ENCODE measurements at places on chromosomes 13 and 19. TPM values are rescaled to one million over a fixed set of nuclear protein-coding genes. Genes with fewer than 3 reads are reported as not detected.

Gene ZNF429
- polyA plus RNA-seq, result 6.3 TPM

Gene PLA2G4C
- polyA plus RNA-seq, result 4.6 TPM

Gene TMEM38A
- polyA plus RNA-seq, result 1.2 TPM

DNA sequence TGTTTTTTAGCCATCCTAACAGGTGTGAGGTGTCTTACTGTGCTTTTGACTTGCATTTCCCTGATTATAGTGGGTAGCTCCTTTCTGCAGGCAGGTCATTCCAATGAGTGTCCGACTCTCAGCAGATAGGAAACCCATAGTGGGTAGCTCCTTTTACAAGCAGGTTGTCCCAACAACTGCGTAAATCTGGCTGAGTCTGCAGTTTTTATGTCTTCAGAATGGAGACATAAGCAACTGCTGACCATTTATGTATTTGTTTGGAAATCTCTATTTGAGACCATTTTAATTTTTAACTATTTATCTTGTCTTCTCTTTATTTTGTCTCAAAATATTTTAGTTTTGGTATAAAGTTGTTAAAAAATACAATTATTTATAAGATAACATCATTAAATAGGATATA is 839.4 kb downstream of the SLITRK6 start:
- DNase-seq, result no peak

- peak; percentile 97 for DNase-seq
Measured at GRCh38 chr13:35512271-35512920, 35.9 kb upstream of the MAB21L1 start.

GRCh38 chr19:3479177-3479833 is 1.0 kb downstream of the SMIM24 start:
- DNase-seq, result no peak

- DNase-seq, result peak; percentile 18
Measured at GRCh38 chr19:7783991-7784423, 21.0 kb downstream of the CLEC4M start.

Measured in fibroblast of lung (primary cell).